ENCODE measurements at places on chromosomes 16 and 17. TPM values are rescaled to one million over a fixed set of nuclear protein-coding genes. Genes with fewer than 3 reads are reported as not detected.
A peak's percentile ranks its signal among the peaks of the same experiment; 100 is the strongest.

DNA sequence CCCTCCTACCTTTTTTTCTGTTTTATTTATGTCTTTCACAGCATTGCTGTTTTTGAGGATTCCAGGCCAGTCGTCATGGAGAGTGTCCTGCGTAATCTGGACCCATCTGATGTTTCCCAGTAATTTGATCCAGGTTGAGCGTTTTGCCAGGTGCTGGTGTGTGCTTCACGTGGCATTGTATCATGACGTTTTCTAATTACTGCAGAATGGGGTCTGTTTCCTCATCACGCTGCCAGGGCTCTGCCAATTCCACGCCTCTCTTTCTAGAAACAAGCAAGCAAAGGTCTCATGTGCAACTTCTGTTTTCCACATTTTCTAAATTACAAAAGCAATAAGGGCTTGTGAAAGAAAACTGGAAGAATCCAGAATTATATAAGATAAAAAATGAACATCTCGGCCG, 28.3 kb upstream of the BHLHA9 start:
- no peaks in the 10 kb centered on the region for H3K27me3 ChIP-seq
- no peak overlapping the region for H3K27ac ChIP-seq
- no peaks in the 10 kb centered on the region for H3K36me3 ChIP-seq
- no peaks in the 10 kb centered on the region for H3K4me1 ChIP-seq
- H3K4me3 ChIP-seq, result no peak overlapping the region

DNA sequence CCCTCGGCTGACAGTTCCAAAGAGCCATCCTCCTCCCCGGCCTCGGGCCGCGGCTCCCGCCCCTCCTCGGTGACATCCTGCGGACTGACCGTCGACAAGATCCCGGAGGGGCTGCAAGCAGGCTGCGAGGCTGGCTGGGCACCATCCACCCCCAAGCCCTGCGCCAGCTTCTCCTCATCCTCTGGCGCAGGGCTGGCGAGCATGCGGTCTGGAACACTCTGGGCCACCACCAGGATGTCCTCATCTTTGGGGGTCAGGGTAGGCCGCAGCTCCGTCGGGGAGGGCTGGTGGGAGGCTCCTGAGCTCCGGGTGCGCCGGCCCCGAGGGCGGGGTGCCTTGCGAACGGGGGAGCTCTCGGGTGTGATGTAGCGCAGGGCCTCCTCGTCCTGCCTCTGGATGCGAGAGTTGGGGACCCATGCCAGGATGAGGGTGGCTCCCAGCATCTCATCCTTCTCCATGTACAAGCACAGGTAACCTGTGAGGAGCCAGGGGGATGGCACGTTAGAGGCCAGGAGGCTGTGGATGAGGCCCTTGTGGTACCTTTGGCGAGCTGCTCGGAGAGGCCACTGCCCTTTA, 25.3 kb downstream of the TBC1D16 start:
- no peak overlapping the region for H3K4me3 ChIP-seq
- H3K4me1 ChIP-seq, result peaks cover 3% of the 10 kb centered on the region
- no peak overlapping the region for H3K27ac ChIP-seq
- no peak for DNase-seq

DNA sequence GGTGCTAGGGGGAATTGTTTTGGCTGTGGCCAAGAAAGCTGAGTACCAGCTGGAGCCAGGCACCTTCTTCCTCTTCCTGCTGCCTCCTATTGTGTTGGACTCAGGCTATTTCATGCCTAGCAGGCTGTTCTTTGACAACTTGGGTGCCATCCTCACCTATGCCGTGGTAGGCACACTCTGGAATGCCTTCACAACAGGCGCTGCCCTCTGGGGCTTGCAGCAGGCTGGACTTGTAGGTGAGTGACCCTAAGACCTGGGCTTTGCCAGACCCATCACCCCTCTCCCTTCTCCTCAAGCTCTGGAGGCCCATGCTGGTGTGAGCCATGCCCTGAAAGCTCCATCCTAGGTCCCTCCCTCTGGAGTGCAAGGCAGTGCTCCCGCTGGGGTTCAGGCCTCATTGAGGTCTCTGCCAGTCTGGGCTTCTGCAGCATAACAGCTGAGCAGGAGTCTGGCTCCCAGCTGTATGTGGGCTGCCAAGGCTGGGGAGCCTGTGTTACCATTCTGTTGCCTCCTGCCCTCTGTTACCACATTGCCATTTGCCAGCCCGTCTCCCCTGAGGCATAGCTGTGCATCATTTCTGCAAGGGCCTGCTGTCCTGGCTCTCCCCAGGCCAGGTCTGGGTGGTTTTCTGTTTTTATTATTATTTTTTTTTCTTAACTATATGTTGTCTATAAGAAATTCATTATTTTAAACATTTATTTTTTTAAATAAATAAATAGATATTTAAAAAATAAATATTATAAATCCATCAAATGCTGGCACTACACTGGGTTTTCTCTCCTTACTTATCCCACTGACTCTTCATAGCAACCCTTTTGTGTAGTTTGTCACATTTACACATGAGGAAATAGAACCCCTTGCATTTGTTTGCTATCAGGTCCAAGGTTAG, 4.1 kb downstream of the SLC9A5 start:
- H3K27ac ChIP-seq, result no peak overlapping the region
- H3K27me3 ChIP-seq, result no peaks in the 10 kb centered on the region
- no peaks in the 10 kb centered on the region for H3K36me3 ChIP-seq
- peak; percentile 5 for DNase-seq
- no peak overlapping the region for H3K4me3 ChIP-seq

TBC1D3E gene
- total RNA-seq, result 6.1 TPM

All from B cell (primary cell).